ENCODE measurements at places on chromosomes 13 and 19. TPM values are rescaled to one million over a fixed set of nuclear protein-coding genes. Genes with fewer than 3 reads are reported as not detected.

Gene ABCA7
- 107 TPM for total RNA-seq

GRCh38 chr13:21010621-21011020 is 50.8 kb downstream of the LATS2 start:
- DNase-seq, result no peak

DNA sequence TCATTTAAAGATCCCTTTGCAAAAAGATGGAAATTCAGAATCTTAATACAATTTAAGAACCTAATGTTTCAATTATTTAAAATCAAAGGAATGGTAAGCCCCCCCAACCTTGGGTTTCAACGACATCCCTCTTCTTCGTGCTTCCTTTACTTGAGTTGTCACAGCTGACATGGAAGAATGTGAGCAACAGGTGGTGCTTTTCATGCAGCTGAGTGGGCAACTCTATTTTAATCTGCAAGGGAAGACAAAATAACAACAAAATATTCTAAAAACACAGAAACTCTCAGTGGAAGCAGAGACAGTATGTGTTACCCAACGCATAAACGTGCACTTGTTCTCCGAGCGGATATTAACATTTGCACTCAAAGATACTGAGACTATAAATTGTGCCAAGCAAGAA is 92.3 kb downstream of the DOCK9 start:
- no peak for DNase-seq

GRCh38 chr13:80083853-80084676 is 256.9 kb downstream of the SPRY2 start:
- DNase-seq, result no peak
